ENCODE measurements at places on chromosomes 1 and 21.

GRCh38 chr1:152053375-152053774 is 16.6 kb upstream of the S100A11 start:
- no peak for DNase-seq

DNA sequence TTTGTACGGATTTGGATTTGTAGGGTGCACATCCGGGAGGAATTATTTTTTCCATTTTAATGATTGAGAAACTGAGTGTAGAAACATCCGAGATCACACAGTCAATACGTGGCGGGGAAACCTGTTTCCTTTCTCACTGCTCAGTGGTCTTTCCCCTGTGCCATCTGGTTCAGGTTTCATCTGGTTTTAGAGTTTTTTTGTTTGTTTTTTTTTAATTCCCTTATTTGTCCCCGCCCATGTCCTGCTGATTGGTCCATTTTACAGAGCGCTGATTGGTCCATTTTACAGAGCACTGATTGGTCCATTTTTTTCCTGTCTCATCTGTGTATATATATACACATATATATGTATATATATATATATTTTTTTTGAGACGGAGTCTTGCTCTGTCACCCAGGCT is 6.0 kb downstream of the TRPM2 start:
- no peak for DNase-seq

DNA sequence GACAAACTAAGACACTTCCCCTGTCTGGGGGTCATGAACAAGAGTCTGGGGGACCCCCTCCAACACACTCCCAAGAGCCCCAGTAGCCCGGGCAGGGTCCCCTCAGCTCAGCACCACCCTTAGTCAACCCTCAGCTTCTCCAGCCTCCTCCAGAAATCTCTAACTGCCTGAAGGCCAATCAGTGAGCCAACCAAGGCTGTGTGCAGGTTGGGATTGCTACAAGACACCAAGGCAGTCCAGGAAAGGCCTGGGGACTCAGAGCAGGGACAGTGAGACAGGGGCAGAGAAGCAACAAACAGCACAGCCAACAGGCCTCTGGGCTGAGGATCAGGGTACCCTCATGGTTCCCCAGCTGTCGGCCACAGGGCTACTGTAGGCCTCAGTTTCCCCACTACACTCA is 13.3 kb downstream of the SMIM12 start:
- DNase-seq = no peak

DNA sequence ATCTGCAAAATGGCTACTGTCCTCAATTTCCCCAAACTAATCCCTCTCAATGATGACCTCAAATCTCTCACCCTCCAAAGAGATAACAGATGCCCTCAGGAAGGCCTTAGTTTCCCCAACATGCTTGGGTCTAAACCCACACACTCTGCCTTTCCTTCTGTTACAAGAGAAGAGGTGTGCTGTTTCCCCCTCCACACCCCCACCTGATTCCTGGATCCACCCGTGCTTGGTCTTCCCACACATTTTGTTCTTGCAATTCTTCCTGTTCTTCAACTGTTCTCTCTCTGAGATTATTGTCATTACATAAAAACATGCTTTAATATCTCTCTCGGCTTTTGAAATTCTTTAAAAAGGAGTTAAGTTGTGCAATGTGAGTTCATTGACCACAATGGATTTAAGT is 5.7 kb upstream of the CBR3 start:
- no peak for DNase-seq

GRCh38 chr1:46802901-46803574 is 4.2 kb downstream of the CYP4B1 start:
- DNase-seq = no peak

GRCh38 chr1:151840421-151840820 is 801 bp upstream of the C2CD4D start:
- no peak for DNase-seq

GRCh38 chr1:81999364-81999763 is 198.6 kb downstream of the ADGRL2 start:
- DNase-seq = no peak

- no peak for DNase-seq
Observed at GRCh38 chr1:234486858-234487840, 8.2 kb upstream of the TARBP1 start.

GRCh38 chr1:20266141-20266540 is 24.5 kb upstream of the VWA5B1 start:
- DNase-seq = no peak

GRCh38 chr1:154802336-154802969 is 67.6 kb downstream of the KCNN3 start:
- no peak for DNase-seq
